Neural crest cell (in vitro differentiated cells): ENCODE measurements at places on chromosomes 4 and X.

- no peaks in the 10 kb centered on the region for H3K36me3 ChIP-seq
- no peaks in the 10 kb centered on the region for H3K27me3 ChIP-seq
- no peak overlapping the region for H3K4me3 ChIP-seq
- peak; percentile 6 for DNase-seq
These were observed 159.6 kb upstream of the RBPJ start for GRCh38 chr4:26161030-26161824.

- H3K27me3 ChIP-seq: no peaks in the 10 kb centered on the region
- DNase-seq: no peak
- no peaks in the 10 kb centered on the region for H3K36me3 ChIP-seq
- no peak overlapping the region for H3K4me3 ChIP-seq
- no peak overlapping the region for H3K27ac ChIP-seq
- H3K4me1 ChIP-seq: no peaks in the 10 kb centered on the region
These were observed 20.5 kb upstream of the CD40LG start for GRCh38 chrX:136627409-136627808.

- H3K4me1 ChIP-seq: no peaks in the 10 kb centered on the region
- H3K4me3 ChIP-seq: no peak overlapping the region
- H3K27ac ChIP-seq: no peak overlapping the region
- no peak for DNase-seq
These were observed 1357.0 kb upstream of the AGA start for GRCh38 chr4:178799204-178799603.

- no peak for DNase-seq
- no peaks in the 10 kb centered on the region for H3K27me3 ChIP-seq
- no peak overlapping the region for H3K4me3 ChIP-seq
- no peak overlapping the region for H3K27ac ChIP-seq
These were observed 48.1 kb upstream of the CPLX1 start for GRCh38 chr4:874056-874455.

DNA sequence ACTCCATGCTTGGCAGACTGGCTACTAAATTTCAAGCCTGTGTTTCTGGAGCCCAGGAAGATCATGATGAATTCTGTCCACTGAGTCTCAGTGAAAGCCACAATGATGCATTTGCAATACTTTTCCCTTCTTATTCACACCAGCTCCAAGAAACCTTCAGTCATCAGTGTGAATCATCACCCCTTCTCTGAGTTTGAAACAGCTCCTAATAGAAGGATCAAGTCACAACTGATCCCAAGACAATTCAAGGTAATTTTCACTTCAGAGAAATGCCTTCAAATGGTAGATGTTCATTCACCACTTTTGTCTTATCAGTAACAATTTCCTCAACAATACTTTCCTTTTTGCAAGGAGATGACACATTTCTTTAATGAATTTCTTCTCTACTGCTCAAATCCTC is 257.4 kb downstream of the NLGN4X start:
- H3K27me3 ChIP-seq: no peaks in the 10 kb centered on the region
- no peak for DNase-seq
- H3K4me3 ChIP-seq: no peak overlapping the region

DNA sequence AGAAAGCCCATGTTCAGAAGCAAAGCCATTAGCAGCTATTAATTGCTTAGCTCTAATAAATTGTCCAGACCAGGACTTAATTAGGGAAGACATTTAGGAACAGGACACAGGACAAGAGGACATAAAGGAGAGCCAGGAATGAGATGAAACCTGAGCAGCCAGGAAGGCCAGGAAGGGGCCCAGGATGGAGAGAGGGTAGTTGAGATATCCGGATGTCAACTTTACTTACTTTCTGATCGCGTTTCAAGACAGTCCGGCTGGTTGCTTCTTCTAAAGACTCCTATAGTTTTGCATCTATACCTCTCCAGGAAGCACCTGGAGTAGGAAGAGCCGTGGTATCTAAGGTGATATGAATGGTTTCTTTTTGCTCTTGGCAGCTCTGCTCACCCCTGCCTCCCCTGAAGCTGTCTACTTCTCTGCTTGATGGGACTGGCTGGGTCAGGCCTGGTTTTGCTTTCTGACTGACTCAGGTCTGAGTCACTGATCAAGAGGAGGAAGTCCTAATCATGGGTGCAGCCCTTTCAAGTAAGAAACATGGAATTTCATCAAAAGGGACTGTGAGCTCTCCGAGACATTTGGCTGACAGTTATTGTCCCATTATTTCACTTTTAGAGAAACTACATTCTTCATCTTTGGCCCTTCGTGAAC is 733.3 kb downstream of the RPA4 start:
- peaks cover 5% of the 10 kb centered on the region for H3K4me1 ChIP-seq
- H3K4me3 ChIP-seq: no peak overlapping the region
- H3K27me3 ChIP-seq: no peaks in the 10 kb centered on the region
- H3K36me3 ChIP-seq: no peaks in the 10 kb centered on the region

GRCh38 chrX:12366440-12366839 is 228.2 kb downstream of the FRMPD4 start:
- no peaks in the 10 kb centered on the region for H3K27me3 ChIP-seq
- no peak overlapping the region for H3K4me3 ChIP-seq

DNA sequence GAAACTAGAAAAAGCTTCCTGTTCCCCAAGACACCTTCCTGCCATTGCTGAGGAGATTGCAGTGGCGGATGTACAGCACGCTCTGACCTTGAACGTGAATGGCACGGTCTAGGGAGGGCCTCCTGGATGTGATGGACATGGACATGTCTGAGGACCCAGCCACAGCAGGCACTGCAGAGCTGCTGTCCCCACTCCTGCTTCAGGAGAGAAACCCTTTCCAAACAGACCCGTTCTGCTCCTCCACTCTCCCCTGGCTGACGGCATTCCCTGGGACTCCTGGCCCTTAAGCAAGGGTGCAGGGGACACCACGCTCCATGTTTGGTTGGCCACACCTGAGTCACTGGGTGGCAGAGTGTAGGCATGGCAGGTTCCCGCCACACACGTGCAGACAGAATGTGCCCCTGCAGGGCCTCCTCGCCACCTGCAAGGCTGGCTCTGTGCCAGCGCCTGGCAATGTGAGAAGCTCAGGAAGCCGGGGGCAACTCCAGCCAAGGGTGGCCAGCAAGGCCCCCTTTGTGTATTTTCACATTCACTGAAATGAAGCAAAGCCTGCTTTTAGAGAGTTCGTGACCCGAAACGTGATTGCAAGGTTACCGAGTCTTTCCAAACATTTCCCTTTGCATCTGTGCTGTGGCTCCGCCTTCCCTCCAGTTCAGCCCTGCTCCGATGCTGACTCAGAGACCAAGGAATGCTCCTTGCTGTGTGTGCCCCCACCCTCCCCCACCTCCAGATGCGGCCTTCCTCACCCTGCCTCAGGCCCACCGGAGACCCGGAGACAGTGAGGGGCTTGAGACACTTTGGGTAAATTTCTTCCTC is 46.1 kb downstream of the HTRA3 start:
- no peaks in the 10 kb centered on the region for H3K27me3 ChIP-seq
- H3K4me1 ChIP-seq: peaks cover 26% of the 10 kb centered on the region
- H3K27ac ChIP-seq: peak overlapping the region; percentile 24
- H3K4me3 ChIP-seq: peak overlapping the region; percentile 59

DNA sequence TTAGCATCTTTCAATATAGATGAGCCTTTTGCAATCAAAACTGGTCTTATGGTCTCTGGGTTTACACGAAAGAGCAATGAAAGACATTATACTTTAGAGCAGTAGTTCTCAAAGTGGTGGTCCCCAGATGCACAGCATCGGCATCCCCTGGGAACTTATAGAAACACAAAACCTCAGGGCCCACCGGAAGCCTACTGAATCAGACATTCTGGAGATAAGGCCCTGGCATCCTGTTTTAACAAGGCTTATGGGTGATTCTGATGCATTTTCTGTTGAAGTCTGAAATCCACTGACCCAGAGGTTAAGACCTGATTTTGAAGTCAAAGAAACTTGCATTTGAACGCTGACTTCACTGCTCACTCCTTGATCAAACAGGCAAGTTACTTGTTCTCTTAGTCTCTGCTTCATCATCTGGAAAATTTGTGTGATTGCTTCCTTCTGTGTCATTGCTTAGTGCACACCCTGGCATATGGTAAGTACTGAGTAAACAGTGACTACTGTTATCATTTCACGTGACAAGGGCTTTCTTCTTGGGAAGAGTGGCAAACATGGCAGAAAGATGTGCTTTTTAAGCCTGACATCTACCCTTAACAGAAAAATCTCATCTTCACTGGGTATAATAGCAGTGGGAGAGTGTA is 14.5 kb downstream of the CHRNA9 start:
- no peaks in the 10 kb centered on the region for H3K4me1 ChIP-seq
- no peak overlapping the region for H3K27ac ChIP-seq

DNA sequence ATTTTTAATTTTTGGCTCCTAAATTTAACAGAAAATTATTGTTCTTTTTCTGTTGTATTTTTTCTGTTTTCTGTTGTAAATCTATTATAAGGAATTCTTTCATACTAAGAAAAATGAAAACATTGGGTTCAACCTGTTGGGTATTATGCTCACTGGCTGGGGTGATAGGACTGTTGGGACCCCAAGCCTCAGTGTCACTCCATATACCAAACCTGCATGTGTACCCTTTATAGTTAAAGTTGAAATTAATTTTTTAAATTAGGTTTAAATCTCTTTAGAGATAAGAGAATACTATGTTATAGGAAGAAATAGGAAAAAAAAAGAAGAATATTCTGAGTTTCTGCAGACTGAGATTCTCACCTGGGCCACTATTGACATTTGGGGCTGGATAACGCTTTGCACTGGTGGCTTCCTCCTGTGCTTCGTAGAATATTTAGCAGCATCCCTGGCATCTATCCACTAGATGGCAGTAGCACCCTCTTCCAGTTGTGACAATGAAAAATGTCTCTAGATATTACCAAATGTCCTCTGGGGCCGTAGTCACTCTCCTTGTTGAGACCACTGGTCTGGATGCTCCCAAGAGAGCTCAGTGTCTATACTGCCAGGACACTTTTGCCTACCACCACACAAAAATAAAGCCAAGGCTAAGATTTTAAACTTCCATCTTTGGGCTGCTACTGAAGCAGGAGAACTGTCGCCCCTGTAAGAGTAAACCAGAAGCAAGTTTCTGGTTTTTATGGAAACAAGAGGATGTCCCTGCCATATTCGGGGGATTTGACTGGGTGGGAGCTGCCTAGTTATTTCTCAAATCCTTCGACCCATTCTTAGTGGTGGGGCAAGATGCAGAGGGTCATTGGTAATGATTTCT is 22.4 kb upstream of the CLTRN start:
- H3K4me1 ChIP-seq: peaks cover 4% of the 10 kb centered on the region
- H3K4me3 ChIP-seq: no peak overlapping the region
- H3K27me3 ChIP-seq: peaks cover 4% of the 10 kb centered on the region
- DNase-seq: peak; percentile 55
- no peaks in the 10 kb centered on the region for H3K36me3 ChIP-seq
- no peak overlapping the region for H3K27ac ChIP-seq

- DNase-seq: no peak
- H3K27ac ChIP-seq: no peak overlapping the region
- no peak overlapping the region for H3K4me3 ChIP-seq
- no peaks in the 10 kb centered on the region for H3K36me3 ChIP-seq
- H3K27me3 ChIP-seq: peaks cover 2% of the 10 kb centered on the region
These were observed 65.0 kb downstream of the TSPAN7 start for GRCh38 chrX:38626296-38626695.

DNA sequence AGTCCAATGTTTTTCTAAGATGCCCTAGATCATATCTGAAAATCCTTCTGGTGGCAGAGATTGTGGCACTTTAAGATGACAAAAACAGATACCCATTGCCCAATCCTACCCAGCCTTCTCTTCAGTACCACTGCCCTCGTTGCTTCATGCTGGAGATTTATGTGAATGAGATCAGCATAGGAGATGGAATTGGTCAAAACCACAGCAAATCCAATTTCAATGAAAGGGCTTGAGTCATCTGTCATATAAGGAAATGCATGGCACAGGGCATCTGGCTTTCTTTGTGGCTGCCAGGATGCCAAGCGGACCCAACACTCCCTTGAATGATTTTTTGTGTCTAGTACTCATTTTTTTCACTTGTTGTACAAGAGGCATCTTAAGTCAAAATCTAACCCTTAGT is 16.8 kb downstream of the AFF2 start:
- H3K36me3 ChIP-seq: no peaks in the 10 kb centered on the region
- DNase-seq: no peak
- H3K27me3 ChIP-seq: no peaks in the 10 kb centered on the region
- H3K4me1 ChIP-seq: peaks cover 8% of the 10 kb centered on the region

DNA sequence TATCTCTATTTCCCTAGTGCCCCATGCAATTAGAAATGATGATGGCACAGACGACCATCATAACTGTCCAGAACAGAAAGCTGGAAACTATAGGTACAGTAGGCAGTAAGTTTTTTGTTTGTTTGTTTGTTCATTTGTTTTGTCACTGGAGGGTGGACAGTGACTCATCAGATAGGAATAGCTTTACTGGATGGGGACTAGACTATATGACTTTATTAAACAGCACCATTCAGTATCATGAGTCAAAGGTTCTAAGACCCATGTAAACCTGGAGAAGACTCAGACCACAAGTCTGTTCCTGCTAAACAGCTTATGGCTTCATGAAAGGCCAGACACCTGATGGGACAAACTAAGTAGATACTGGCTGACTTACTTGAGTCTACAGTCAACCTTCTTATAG is 38.4 kb downstream of the PLAC1 start:
- no peaks in the 10 kb centered on the region for H3K36me3 ChIP-seq
- H3K4me3 ChIP-seq: no peak overlapping the region
- no peaks in the 10 kb centered on the region for H3K27me3 ChIP-seq
- H3K27ac ChIP-seq: no peak overlapping the region

DNA sequence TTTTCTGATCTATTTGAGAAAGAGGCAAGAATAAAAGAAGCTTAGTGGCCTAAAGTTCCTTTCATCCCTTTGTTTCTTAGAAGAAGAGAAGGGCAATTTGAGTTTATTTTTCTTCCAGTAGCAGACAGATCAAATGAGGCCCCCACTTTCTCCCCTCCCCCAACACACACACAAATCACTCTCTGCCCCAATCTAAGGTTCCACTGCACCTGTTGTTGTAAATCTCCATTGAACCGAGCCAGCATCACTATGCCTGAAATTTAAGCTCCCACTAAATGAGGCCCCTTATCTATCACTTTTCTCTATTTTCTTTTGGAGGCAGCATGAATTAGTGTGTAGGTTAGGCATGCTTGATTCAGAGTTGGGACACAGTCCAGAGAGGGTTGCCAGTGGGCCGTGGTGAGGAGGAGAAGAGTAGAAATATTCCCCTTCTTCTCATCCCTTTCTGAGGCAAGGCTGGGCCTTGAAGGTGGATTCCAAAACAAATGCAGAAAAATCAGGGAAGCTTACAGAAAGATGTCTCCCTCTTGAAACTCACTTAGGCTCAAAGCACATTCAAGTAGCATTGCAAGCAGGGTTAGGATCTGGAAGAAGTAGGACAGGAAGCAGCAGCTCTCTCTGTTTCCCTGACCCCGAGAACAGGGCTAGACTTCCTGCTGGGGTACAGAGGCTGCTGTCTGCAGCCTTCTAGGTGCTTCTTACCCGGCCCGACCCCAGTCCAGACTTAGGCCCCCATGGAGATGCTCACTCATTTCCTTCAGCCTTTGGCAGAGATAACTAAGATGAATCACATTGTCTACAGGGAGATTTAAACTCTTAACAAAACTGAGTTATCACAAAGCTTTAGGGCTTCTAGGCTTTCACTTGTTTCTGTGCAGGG is 70.7 kb downstream of the RASL11B start:
- no peak overlapping the region for H3K4me3 ChIP-seq
- no peaks in the 10 kb centered on the region for H3K36me3 ChIP-seq
- no peaks in the 10 kb centered on the region for H3K27me3 ChIP-seq
- peaks cover 28% of the 10 kb centered on the region for H3K4me1 ChIP-seq
- no peak overlapping the region for H3K27ac ChIP-seq
